ENCODE measurements at places on chromosomes 1 and 21. TPM values are rescaled to one million over a fixed set of nuclear protein-coding genes. Genes with fewer than 3 reads are reported as not detected.
A peak's percentile ranks its signal among the peaks of the same experiment; 100 is the strongest.

GRCh38 chr1:64100791-64101190 is 102.6 kb upstream of the UBE2U start:
- DNase-seq: no peak
- H3K4me1 ChIP-seq: no peaks in the 10 kb centered on the region
- H3K36me3 ChIP-seq: no peaks in the 10 kb centered on the region
- no peak overlapping the region for H3K4me3 ChIP-seq
- no peak overlapping the region for H3K27ac ChIP-seq

GRCh38 chr1:185840880-185841279 is 106.7 kb downstream of the HMCN1 start:
- no peak for DNase-seq
- H3K4me1 ChIP-seq: no peaks in the 10 kb centered on the region
- H3K36me3 ChIP-seq: no peaks in the 10 kb centered on the region
- H3K27ac ChIP-seq: no peak overlapping the region
- no peaks in the 10 kb centered on the region for H3K27me3 ChIP-seq
- H3K4me3 ChIP-seq: no peak overlapping the region

DNA sequence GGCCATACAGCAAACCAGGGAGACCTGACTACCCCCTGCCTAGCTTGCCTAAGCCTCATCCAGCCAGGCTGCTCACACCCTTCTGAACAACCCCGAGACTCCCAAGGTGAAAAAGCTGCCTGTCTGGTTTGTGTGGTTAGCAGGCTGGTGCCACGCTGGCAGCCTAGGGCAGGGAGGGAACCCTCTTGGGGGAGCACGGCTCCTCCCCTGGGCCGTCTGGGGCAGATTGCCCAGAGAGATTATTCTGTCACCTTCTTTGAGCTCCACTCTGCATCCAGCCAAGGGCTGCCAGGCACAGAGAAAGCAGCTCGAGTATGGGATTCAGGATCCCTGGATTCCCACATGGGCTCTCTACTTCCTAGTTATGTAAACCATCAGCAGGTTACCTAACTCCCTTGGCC is 27.5 kb upstream of the TCEA3 start:
- no peaks in the 10 kb centered on the region for H3K27me3 ChIP-seq
- H3K27ac ChIP-seq: no peak overlapping the region
- H3K4me1 ChIP-seq: peaks cover 35% of the 10 kb centered on the region
- peaks cover 13% of the 10 kb centered on the region for H3K36me3 ChIP-seq
- DNase-seq: peak; percentile 93

DNA sequence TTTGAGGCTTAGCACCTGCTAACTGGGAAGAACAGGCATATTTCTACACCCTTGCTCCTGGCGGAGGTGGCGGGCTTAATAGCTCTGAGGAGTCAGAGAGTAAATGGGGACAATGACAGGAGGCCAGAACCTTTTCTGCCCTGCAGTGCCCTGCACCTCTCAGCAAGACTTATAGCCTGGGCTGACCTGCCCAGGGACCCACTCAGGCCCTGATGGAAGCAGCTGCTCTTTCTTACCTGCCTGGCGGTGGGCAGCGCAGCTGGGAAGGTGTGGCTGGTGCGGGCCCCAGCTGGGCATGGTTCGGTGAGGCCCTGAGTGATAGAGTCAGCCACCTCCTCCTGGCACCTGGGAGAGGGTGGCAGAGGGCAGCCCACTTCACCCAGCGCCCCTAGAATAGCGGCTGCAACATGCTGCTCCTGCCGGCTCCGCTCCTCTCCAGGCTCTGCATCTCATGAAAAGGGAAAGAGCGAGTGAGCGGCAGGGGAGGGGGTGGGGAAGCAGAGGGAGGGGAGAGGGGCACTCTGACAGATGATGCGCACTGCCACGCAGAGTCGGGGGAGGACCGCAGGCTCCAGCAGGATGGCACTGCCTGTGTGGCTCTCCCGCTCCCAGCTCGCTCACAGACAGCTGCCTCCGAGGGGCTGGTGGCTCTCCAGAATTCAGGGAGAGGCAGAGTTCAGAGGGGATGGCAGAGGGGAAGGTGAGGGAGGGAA is at the start of gene RGS8:
TSS of gene RGS8 (minus strand) at position 472 of the 713 bp plus-strand sequence. CDS start 14,938 bp downstream, outside the sequence.
- H3K4me3 ChIP-seq: no peak within 1 kb of the TSS
- no peak for DNase-seq
- H3K27ac ChIP-seq: no peak within 1 kb of the TSS
- no peaks in the 10 kb centered on the region for H3K27me3 ChIP-seq
- no peaks in the 10 kb centered on the region for H3K36me3 ChIP-seq

- DNase-seq: no peak
- H3K4me3 ChIP-seq: no peak overlapping the region
- no peaks in the 10 kb centered on the region for H3K4me1 ChIP-seq
Observed at GRCh38 chr21:16789636-16790035, 723.2 kb upstream of the CXADR start.

DNA sequence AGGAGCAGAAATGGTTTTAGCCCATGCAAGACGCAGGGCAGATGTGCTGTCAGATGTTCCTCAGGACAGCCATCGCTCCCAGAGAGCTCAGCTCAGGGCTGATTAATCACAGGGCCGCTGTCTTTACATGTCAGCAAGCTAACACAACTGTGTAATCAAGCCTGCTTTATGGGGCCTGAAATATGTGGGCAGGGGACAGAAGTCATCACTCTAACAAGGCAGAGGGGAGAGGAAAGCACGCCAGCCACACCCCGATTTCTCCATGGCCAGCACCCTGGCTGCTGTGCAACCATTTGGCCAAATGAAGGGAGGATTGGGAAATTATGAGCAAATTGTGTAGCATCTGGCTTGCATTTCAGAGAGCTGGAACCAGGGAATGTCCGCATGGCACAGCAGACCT is 368.8 kb downstream of the NPHP4 start:
- H3K4me3 ChIP-seq: no peak overlapping the region
- DNase-seq: no peak
- H3K27ac ChIP-seq: no peak overlapping the region
- H3K4me1 ChIP-seq: no peaks in the 10 kb centered on the region
- H3K36me3 ChIP-seq: no peaks in the 10 kb centered on the region

DNA sequence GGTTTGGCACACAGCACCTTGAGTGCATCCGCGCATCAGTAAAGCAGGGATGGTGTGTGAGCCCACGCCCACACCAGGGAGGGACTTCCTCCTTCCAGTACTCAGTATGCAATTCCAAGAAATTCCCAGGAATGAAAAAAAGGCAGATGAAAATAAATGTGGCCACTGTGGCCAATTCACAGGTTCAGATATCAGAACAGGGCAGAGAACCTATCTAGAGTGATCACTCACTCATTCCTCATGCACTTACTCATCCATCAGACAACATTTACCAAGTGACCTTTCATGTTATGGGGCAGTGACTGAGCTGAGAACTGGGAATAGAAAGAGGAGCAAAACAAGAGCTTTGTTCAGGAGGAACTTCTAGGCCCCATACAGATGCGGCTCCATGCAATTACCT is 113.7 kb downstream of the ZSCAN20 start:
- H3K27ac ChIP-seq: no peak overlapping the region
- H3K4me1 ChIP-seq: no peaks in the 10 kb centered on the region
- no peak for DNase-seq
- no peak overlapping the region for H3K4me3 ChIP-seq

- DNase-seq: no peak
- no peak overlapping the region for H3K4me3 ChIP-seq
- no peaks in the 10 kb centered on the region for H3K36me3 ChIP-seq
- H3K4me1 ChIP-seq: peaks cover 8% of the 10 kb centered on the region
- H3K27me3 ChIP-seq: no peaks in the 10 kb centered on the region
Observed at GRCh38 chr1:93723733-93724270, 42.2 kb upstream of the BCAR3 start.

DNA sequence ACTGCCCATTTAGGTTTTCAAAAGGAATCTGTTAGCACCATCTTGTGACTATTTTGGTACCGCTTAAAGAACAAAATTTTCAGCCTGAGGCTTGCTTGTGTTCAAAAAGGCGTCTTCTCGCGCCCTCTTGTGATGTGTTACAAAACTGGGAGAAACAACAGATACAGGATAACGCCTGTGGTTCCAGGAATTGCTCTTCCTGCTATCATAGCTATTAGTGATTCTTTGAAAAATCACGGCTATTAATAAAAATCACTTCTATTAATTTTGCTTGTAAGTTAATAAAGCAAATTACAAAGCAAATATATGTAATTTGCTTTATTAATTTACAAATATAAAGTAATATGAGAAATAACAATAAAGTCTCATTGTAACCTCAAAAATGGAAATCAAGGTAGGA is 82.2 kb upstream of the ABCD3 start:
- H3K4me1 ChIP-seq: peaks cover 13% of the 10 kb centered on the region
- DNase-seq: no peak
- no peak overlapping the region for H3K27ac ChIP-seq
- no peak overlapping the region for H3K4me3 ChIP-seq
- no peaks in the 10 kb centered on the region for H3K27me3 ChIP-seq

DNA sequence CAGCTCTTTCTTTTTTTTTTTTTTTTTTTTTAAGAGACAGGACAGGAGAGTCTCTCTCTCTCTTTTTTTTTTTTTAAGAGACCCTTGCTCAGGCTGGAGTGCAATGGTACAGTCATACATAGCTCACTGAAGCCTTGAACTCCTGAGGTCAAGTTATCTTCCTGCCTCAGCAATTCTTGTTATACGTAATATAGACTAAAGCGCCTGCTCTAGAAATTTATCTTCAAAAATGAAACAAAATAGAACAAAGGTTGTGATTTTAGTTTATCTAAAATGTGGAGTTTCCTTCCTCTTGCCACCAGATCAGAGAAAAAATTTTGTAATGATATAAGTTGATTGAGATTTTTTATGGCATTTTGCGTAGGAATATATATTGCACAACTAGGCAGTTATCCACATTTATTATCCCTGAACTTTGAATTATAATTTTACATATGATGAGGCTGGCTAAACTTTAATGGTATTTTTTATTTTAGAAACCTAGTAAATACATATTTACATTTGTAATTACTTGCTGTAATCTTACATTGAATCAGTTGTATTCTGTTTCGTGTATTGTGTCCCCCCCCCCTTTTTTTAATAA is 44.2 kb downstream of the MTF2 start:
- H3K27ac ChIP-seq: no peak overlapping the region
- H3K4me3 ChIP-seq: no peak overlapping the region
- H3K27me3 ChIP-seq: no peaks in the 10 kb centered on the region
- H3K36me3 ChIP-seq: peaks cover 41% of the 10 kb centered on the region
- no peak for DNase-seq

GRCh38 chr1:89999208-89999607 is 4.3 kb downstream of the ZNF326 start:
- peaks cover 5% of the 10 kb centered on the region for H3K36me3 ChIP-seq
- H3K27ac ChIP-seq: no peak overlapping the region
- no peak for DNase-seq
- no peak overlapping the region for H3K4me3 ChIP-seq
- H3K27me3 ChIP-seq: no peaks in the 10 kb centered on the region

DNA sequence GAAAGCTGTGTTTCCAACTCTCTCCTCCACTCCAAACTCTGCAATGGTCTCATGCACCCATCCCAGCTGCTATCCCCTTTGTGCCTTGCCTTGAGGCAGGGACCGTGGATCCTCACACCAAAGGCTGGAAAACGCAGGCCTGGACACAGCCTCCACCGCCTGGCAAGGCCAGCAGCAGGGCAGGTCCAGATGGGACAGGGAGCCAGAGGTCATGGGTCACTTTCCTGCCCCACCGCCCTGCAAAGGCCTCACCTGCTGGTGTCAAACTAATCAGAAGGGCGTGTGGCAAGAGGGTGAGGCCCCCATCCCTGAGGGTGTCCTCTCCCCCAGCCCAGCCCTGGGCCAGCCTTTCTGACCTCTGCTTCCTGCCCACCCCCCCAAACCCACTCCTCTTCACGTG is 106.3 kb downstream of the PAX7 start:
- peaks cover 55% of the 10 kb centered on the region for H3K27me3 ChIP-seq
- peak; percentile 43 for DNase-seq
- no peaks in the 10 kb centered on the region for H3K36me3 ChIP-seq
- no peak overlapping the region for H3K27ac ChIP-seq
- H3K4me1 ChIP-seq: no peaks in the 10 kb centered on the region

- H3K36me3 ChIP-seq: no peaks in the 10 kb centered on the region
- no peaks in the 10 kb centered on the region for H3K4me1 ChIP-seq
- H3K4me3 ChIP-seq: no peak overlapping the region
Observed at GRCh38 chr1:160807247-160807646, 11.3 kb downstream of the LY9 start.

- no peaks in the 10 kb centered on the region for H3K36me3 ChIP-seq
- H3K4me1 ChIP-seq: peaks cover 10% of the 10 kb centered on the region
- no peak overlapping the region for H3K27ac ChIP-seq
- H3K27me3 ChIP-seq: no peaks in the 10 kb centered on the region
- DNase-seq: no peak
Observed at GRCh38 chr1:231871878-231872277, 245.3 kb downstream of the DISC1 start.

DNA sequence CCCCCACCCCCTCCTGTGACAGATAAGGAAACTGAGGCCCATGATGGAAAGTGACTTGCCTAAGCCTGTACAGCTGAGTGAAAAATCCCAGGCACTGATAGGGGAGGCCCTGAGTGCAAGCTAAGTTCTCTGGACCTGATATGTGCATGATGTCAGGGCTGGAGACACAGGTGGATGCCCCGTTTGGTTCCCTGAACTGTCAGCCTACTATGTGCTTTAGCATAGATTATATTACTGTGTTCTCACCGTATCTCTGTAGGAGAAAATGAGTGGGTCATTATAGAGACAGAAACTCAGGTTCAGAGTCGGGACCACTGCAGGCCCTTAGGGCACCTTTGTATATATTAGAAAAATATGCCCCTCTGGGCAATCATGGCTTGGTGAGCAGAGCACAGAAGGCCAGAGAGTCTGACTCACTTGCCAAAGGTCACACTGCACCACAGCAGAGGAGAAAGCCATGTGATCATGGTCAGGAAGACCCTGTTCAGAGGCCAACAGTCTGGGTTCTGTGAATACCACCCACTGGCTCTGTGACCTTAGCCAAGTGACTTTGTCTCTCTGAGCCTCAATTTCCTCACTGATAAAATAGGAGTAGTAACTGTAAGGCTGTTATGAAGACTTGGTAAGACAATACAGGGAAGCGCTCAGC is 145.8 kb upstream of the WNT4 start:
- H3K27me3 ChIP-seq: peaks cover 3% of the 10 kb centered on the region
- H3K4me3 ChIP-seq: no peak overlapping the region
- H3K4me1 ChIP-seq: no peaks in the 10 kb centered on the region
- H3K27ac ChIP-seq: no peak overlapping the region
- no peaks in the 10 kb centered on the region for H3K36me3 ChIP-seq

Gene TRAF3IP3
- 12.4 TPM for total RNA-seq

Gene SPRR5
- total RNA-seq: not detected

Gene PDC
- total RNA-seq: not detected

Gene C1orf141
- not detected for total RNA-seq
